ENCODE measurements at places on chromosomes 4 and X. TPM values are rescaled to one million over a fixed set of nuclear protein-coding genes. Genes with fewer than 3 reads are reported as not detected.

DDX60 gene
- 32.9 TPM for total RNA-seq

NMU gene
- not detected for total RNA-seq

GBA3 gene
- total RNA-seq = 19.0 TPM

ASB12 gene
- total RNA-seq = 0.59 TPM

MGAT4D gene
- total RNA-seq = not detected

SHROOM4 gene
- total RNA-seq = 3.1 TPM

GAGE1 gene
- not detected for total RNA-seq

IQSEC2 gene
- 9.1 TPM for total RNA-seq

DNA sequence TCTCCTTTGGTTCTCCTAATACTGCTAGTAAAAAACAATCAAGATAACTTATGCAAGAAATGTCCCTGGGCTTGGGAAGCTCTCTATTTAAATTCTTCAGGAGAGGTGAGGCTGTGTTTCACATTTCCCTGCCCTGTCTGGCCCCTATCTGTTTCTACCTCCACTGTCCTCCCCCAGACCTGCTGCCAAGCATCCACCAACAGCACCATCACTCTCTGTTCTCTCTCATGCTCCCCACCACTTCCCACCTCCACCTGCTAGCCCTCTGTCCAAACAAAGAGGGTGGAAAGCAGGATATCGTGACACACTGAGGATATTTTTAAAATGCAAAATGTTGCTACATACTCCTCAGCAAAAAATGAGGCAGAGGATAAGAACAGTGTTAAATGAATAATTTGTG lies 88.4 kb upstream of the NAP1L5 start:
- DNase-seq = no peak

- DNase-seq = peak; percentile 54
These were observed 379.0 kb downstream of the INPP4B start for GRCh38 chr4:142467088-142467487.

GRCh38 chr4:84877051-84877833 lies 89.2 kb downstream of the WDFY3 start:
- DNase-seq = no peak

- DNase-seq = no peak
These were observed 13.0 kb upstream of the LEF1 start for GRCh38 chr4:108181704-108182103.

DNA sequence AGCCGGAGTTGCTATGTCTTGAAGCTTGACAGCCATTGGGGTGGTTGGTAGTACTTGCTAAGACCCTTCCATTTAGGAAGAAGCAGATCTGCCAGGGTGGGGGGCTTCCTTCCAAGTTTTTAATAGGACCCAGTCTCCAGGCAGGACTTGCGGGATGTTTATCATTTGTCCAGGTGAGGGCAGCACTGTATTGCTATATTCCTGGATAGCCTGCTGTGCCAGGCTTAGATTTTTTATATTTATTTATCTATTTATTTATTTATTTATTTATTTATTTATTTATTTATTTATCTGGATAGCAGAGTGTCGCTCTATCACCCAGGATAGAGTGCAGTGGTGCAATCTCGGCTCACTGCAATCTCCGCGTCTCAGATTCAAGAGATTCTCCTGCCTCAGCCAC lies 87.4 kb upstream of the CT45A1 start:
- no peak for DNase-seq

GRCh38 chr4:163611784-163612445 lies 117.4 kb downstream of the TMA16 start:
- no peak for DNase-seq

DNA sequence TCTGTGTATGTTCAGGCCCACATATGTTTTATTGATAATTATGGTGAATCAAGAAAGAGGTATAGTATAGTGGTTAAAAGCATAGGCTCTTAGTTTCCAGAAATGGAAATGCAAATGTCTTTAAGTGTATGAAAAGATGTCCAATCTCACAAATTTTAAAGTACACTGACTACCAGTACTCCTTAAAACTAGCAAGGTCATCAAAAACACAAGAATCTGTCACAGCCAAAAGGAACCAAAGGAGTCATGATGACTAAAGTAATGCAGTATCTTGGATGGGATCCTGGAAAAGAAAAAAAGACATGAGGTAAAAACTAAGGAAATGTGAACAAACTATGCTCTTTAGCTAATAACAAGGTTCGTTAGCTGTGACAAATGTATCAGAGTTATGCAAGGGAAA lies 661 bp upstream of the RBM41 start:
- no peak for DNase-seq

DNA sequence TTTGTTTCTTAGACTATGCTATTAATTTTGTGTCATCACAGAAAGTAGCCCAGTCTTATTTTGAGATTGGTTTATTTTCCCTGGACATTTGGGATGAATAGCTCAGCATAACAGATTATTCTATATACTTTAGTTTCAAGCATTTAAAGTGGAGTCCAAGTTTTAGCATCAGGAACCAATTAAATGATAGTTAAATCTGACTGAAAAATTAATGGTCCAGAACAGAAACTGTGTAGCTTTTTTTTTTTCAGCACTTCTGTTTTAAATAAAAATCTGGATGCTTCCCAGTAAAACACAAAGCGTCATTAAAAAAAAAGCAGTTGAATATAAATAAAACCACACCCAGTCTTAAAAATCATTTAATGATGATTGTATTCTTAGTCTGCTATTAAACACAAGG lies 59.4 kb upstream of the PITX2 start:
- DNase-seq = no peak

DNA sequence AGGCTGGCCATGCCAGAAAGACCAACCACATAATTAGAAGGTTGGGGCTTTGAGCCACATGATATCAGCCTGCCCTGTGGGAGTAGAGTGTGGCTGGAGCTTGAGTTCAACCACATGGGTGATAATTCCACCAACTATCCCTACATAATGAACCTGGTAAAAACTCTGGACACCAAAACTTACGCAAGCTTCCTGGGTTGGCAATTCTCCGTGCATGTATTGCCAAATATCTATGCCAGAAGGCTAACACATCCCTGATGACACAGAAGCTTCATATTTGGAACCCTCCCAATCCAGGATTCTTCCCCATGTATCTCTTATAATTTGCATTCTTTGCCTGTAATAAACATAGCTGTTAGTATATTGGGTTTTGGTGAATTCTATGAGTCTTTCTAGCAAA lies 68.2 kb downstream of the FUNDC1 start:
- no peak for DNase-seq

- no peak for DNase-seq
These were observed 37.0 kb downstream of the DLG3 start for GRCh38 chrX:70481471-70482270.

GRCh38 chr4:183337833-183338232 lies 15.6 kb upstream of the CLDN24 start:
- peak; percentile 58 for DNase-seq
